ENCODE measurements at places on chromosomes 1 and 21. TPM values are rescaled to one million over a fixed set of nuclear protein-coding genes. Genes with fewer than 3 reads are reported as not detected.
A peak's percentile ranks its signal among the peaks of the same experiment; 100 is the strongest.

TEX38 gene
- total RNA-seq: not detected

FCER1G gene
- total RNA-seq: 23.3 TPM

DNA sequence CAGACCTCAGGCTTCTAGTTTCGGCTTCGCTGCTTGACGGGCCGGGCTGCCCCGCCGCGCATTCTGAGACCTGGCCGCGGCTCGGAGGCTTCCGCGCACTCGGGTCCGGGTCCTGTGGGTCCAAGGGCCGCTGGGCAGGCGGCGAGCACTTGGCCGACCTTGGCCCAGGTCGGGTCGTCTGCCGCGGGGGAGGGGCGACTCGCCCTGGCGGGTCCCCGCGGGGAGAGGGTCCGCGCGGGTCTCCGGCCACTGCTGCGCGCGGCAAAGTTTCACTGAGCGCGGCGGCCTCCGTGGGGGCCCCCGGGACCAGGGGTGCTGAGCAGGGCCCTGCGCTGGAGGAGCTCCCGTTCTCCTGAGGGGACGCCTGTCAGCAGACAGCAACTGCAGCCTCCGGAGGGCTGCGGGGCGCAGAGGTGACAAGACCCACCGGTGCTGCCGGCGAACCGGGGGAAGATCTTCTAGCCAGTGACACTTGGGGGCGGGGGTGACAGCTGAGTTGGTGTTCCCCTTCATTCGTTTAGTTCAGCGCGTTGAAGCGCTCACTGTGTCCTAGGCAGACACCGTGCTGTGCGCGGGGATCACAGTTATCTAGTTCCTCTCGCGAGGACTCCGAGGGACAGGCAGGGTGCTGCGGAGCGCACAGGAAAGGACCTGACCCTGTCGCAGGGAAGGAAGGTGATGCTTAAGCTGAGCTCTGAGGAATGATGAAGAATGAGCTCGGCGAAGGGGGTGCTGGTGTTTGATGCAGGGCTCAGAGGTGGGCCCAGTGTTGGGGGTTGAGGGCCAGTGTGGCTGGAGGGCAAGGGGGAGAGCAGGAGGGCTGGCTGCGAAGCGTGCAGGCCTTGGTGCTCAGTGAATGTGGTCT, 725 bp downstream of the MTFR1L start:
- peak; percentile 71 for DNase-seq

- no peak for DNase-seq
Measured at GRCh38 chr21:45943630-45944540, 37.7 kb upstream of the COL6A1 start.

DNA sequence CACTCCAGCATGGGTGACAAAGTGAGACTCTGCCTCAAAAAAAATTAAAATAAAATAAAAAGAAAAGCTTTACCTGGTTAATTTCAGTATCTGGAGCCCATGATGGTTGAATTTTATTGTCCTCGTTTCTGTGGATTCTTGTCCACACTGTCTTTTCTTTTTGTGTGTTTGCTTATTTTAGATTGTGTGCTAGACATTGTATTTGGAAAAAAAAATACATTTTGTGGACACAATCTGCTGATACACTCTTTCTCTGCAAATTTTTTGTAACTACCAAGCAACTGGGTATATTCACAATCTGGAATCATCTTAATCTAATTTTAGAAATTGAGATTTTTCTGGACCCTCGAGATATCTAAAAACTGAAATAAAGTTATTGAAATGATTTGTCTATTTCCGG, 41.6 kb upstream of the PDE9A start:
- DNase-seq: no peak

DNA sequence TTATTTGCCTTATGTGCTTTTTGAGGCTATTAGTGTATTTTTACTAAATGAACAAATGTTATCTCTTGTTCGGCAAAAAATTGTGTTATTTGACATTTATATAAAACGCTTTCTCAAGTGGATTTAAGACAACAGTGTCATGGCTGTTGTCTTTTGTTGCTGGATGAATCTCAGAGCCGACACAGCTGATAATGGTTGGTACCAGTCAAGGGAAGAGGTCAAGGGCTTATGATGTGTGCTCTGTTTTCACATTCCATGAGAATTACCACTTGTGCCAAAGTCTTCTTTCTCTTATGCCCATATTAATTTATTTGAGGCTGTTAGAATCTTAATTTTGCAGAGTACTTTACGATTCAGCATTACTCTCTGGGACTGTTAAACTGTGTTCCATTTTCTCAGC, 17.9 kb upstream of the CD101 start:
- DNase-seq: no peak

GRCh38 chr1:96365076-96365475, 356.5 kb upstream of the PTBP2 start:
- DNase-seq: no peak

DNA sequence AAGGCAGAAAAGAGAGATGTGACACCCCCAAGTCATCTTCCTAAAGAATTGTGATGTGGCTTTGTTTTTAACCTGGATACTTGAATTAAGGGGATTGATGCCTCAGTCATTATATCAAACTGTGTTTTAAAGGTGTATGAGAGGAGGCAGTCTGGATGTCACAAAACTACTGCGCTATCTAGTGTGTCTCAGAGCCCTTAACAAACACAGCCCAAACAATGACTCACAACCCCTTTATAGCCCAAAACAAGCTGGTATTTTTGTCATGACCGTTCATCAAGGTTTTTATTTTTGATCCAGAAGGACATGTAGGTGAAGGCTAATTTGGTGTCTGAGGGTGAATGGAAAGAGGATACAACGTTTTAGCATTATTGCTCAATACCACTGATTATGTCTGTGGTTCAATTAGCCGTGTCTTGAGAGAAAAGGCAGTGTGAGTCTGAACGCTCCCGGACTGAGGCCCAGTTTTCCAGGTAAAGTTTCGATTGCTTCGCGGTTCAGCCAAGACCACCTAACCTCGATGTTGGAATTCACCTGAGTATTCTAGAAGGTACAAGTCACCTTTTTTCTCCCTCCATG, 71.6 kb downstream of the SGIP1 start:
- DNase-seq: no peak
